ENCODE measurements at places on chromosomes 12 and 14. TPM values are rescaled to one million over a fixed set of nuclear protein-coding genes. Genes with fewer than 3 reads are reported as not detected.

Gene SLC10A1
- not detected for total RNA-seq

Gene NRXN3
- 4.1 TPM for total RNA-seq

Gene PLXNC1
- total RNA-seq: 4.4 TPM

Gene IFNG
- total RNA-seq: not detected

DNA sequence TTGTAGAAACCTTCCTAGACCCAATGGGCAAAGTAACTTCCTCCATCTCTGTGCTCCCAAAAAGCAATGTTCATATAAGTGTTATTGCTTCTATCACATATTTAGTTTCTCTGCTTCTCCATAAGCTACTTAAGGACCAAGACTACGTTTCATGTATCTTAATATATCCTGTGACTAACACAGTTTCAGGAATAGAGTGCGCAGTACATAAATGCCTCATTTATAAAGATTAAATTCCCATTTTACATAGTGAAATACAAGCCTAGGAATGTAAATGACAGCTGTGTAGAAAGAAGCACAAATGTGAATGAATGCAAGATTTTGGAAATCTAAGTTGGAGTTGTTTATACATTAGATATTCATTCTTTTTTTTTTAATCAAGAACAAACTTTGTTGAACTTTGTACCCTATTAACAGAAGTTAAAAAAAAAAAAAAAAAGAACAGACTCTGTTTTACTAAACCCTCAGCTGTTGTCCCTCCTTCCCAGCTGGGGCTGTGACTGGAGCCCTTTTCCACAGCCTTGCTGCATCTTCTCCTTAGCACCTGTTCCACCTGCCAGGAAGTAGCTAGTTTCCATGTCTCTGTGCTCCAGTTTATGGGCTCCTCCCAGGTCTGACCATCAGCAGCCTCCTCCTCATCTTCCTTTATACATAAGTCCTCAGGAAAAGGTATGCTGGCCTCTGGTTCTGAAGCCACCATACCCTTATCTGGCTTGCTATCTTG is 7.0 kb upstream of the METTL17 start:
- no peak for DNase-seq

GRCh38 chr12:12327802-12328201 is 22.2 kb downstream of the MANSC1 start:
- DNase-seq: no peak

GRCh38 chr12:9072481-9073038 is 43.2 kb downstream of the A2M start:
- no peak for DNase-seq

DNA sequence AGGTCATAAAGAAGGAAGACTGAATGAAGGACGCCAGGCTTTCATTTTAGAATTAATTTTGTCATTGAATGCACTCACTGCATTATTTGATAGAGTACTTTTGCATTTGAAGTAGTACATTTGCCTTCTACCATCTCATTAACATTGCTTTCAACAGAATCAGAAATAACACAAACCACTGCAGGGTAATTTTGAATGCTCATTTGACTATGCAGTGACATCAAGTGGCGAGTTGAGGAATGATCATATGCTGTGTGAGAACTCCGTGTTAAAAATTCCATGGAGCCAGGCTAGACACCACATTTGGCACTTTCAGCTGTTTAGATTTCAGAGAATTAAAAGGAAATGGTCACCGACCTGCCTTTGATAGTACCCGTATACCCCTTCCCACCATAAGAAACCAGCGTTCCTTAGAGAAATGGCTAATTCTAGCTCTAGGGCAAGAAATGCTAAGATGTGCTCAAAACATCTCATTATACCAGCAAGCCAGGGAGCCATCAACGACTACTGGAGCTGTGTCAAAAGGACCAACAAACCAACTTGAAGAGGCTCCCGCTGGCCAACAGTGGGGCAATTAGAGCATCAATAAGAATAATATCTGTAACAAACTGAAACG is 16.5 kb downstream of the HEBP1 start:
- DNase-seq: no peak

GRCh38 chr12:176321-177181 is 37.4 kb downstream of the SLC6A12 start:
- DNase-seq: no peak

- DNase-seq: no peak
Measured at GRCh38 chr14:103370087-103370486, 15.1 kb upstream of the MARK3 start.

GRCh38 chr12:84702001-84702400 is 210.6 kb downstream of the SLC6A15 start:
- no peak for DNase-seq

DNA sequence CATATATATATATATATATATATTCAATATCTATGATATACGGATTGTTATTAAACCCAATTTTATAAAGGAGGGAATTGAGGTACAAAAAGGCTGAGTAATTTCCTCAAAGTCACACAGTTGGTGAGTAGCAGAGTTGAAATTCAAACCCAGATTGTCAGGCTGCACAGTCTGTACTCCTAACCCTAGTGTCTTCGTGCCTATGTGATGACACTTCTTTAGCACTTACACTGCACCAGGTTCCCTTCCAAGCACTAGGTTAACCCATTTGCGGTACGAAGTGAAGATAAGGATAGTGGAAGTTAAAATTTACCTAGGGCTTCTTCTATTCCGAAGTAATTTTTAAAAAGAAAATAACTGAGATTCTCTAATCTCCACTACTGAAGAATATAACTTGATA is 125.1 kb upstream of the TSPAN8 start:
- DNase-seq: no peak

GRCh38 chr12:116673681-116674111 is 64.2 kb downstream of the SPRING1 start:
- no peak for DNase-seq

GRCh38 chr14:69931960-69932359 is 52.7 kb downstream of the SMOC1 start:
- DNase-seq: no peak

DNA sequence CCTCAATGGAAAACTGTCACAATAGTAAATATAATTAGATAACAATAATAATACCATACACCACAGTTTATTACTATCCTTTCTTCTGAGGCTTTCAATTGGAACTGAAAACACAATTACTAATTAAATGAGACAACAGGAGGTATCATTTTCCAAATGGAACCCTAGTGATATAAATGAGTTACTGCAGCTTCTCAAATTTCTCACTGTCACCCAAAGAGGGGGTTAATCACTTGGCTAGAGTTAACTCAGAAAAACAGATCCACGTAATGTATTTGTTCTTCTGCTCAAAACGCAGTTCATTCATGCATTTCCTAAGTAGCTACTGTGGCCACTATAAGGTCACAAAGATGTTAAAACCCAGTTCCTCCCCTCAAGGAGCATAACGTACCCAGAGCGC is 120.9 kb upstream of the FOXN3 start:
- no peak for DNase-seq

DNA sequence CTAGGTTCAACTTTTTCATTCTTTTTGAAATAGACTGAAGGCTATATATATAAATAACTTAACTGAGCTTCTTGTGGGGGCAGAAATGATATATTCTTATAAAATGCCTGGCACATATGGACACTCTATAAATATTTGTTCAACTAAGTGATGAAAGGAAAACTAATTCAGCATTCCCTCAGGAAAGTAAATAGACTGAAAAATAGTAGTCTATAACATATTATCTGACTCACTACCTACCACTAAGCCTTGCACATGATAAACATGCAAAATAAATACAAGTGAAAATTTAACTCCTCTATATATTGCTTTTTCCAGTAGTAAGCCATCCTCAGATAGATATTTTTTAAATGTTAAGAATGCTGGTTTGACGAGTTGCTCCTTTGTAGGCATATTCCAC is 15.7 kb upstream of the BMAL2 start:
- no peak for DNase-seq

GRCh38 chr14:73787486-73788316 is 63.9 kb upstream of the PTGR2 start:
- no peak for DNase-seq

GRCh38 chr12:124961055-124961454 is 27.9 kb downstream of the DHX37 start:
- DNase-seq: no peak

DNA sequence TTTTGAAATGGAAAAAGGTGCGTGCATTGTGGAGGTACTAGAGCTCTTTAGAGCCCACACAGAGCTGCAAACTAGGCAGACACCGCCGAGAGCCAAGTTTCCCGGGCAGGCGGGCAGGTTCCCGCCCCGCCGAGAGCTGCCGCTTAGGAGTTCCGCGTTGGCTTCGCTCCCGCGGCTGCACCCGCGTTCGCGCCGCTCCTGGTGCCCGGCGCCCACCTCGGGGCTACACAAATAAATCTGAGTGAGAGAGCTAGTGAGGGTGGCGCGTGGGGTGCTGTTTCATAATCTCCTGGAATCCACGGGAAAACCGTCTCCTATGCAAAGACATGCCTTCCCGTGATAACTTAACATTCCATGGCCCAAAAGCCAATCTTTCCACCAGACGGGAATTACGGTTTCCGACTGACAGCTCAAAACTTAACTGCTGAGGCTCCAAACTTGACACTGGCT is 645 bp downstream of the KITLG start:
- DNase-seq: no peak

GRCh38 chr12:128791395-128792322 is 32.1 kb downstream of the SLC15A4 start:
- DNase-seq: no peak

- DNase-seq: no peak
Measured at GRCh38 chr14:31965071-31965734, 111.9 kb upstream of the ARHGAP5 start.

GRCh38 chr12:57604454-57604991 is at the start of gene DTX3:
TSS of gene DTX3 (plus strand) at chr12:57604824. CDS start at chr12:57606518, 1,694 bp downstream.
- DNase-seq: no peak

- DNase-seq: no peak
Measured at GRCh38 chr12:75634244-75635222, 123.1 kb upstream of the KRR1 start.

DNA sequence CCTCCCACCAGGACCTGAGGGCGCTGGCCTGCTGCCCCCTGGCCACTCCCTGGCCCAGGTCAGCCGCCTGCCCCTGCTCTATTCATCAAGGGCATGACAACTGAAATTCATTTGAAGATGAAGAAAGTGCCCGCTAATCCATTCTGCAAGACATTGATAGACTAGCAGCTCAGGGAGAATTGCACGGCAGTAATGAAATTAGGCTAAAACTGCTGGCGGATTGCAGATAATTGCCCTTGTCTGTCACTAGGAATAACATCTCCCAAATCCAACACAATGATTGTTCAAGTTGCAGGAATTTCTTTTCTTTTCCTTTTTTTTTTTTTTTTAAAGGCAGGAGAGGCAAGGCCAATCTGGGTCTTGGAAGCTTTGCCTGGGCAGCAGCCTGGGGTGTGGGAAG is 44.5 kb downstream of the MVK start:
- no peak for DNase-seq

Data from cardiac septum (tissue), 1 donor.